Stimulated activated CD8-positive, alpha-beta memory T cell treated with anti-CD3 and anti-CD28 coated beads, Interleukin-7, amount 100 ng/mL, for 4 hours (primary cell): ENCODE measurements at places on chromosomes 11 and 22.

DNA sequence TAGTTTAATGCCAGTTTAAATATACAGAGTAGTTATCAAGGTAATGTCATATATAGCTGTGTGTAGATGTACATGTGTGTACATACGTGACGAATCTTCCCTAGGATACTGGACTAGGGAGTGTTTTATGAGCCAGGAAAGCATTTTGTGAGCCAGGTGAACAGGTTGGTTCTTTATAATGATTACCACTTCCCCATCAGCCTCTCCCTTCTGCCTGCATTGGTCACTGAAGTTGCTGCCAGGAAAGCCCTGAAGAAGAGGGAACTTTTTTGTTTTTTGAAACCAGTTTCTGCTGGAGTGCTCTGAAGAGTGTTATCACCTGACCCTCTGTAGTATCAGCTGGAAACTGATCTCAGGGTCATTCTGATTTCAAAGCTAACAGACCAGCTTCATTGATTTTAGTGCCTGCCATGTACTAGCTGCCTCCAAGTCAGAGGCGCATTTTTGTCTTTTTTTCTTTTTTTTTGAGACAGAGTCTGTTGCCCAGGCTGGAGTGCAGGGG is 14.2 kb upstream of the ST14 start:
- DNase-seq: no peak

- no peak for DNase-seq
These were observed 2.2 kb downstream of the RAB30 start for GRCh38 chr11:83069441-83070043.

GRCh38 chr11:113549611-113550578 is 74.7 kb upstream of the DRD2 start:
- no peak for DNase-seq

GRCh38 chr22:39498368-39498767 is 3.7 kb upstream of the MIEF1 start:
- DNase-seq: no peak

GRCh38 chr11:64400102-64400501 is 41.1 kb downstream of the RPS6KA4 start:
- DNase-seq: no peak

DNA sequence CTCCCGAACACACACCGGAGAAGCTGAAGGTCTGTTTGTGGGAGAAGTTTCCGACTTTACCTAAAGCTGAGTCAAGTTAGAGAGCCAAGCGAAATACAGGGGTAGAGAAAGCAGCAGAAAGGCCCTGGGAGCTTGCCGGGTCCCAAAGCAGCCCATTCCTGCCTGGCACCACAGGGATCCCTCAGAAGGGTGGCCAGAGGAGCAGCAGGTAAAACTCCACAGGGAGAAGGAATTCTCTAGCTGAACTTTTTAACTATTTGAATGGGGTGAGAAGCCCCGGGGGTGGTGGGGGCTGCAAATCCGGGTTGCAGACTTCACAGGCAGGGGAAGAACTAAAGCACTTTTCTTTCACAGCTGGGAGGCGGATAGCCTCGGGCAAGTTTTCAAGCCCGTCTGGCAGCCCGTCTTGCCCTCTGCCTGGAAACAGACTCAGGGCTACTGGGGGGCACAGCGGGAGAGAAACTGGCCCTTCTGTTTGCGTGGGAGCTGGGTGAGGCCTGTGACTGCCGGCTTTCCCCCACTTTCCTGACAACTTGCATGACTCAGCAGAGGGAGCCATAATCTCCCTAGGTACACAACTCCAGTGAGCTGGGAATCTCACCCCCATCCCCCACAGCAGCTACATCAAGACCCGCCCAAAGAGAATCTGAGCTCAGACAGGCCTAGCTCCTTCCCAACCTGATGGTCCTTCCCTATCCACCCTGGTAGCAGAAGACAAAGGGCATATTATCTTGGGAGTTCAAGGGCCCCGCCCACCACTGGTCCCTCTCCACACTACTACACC is 311.0 kb downstream of the SBF2 start:
- no peak for DNase-seq

GRCh38 chr11:1017269-1018005 is 19.1 kb downstream of the MUC6 start:
- no peak for DNase-seq

GRCh38 chr22:49862496-49862776 is 8.8 kb downstream of the ZBED4 start:
- no peak for DNase-seq

GRCh38 chr22:17115945-17116565 is 5.1 kb downstream of the TMEM121B start:
- DNase-seq: no peak

- no peak for DNase-seq
These were observed 294.2 kb downstream of the NELL1 start for GRCh38 chr11:20963596-20963995.

- DNase-seq: no peak
These were observed 18.9 kb downstream of the TPST2 start for GRCh38 chr22:26570864-26571525.

DNA sequence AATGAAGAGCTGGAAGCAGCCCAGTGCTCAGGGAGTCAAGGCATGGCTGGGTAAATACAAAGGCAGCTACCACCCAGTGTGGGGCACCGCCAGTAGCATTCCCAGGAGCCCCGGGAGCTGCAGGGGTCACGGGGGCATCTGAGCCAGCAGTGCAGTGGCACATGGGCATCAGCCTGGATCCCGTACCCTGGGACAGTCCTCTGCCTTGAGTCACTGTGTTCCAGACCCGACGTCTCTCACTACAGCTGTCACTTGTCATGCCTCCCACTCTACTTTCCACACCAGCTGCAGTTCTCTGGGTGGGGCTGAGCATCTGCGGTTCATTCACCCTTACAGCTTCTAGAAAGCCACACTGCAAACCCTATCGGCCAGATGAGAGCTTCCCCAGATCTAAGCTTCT is 29.6 kb downstream of the DHCR7 start:
- no peak for DNase-seq

- DNase-seq: peak; percentile 68
These were observed 45.7 kb downstream of the TXN2 start for GRCh38 chr22:36435516-36436415.

- DNase-seq: no peak
These were observed 96.3 kb upstream of the DRD2 start for GRCh38 chr11:113571531-113571930.

- DNase-seq: no peak
These were observed 47.2 kb upstream of the AKIP1 start for GRCh38 chr11:8863838-8864237.

DNA sequence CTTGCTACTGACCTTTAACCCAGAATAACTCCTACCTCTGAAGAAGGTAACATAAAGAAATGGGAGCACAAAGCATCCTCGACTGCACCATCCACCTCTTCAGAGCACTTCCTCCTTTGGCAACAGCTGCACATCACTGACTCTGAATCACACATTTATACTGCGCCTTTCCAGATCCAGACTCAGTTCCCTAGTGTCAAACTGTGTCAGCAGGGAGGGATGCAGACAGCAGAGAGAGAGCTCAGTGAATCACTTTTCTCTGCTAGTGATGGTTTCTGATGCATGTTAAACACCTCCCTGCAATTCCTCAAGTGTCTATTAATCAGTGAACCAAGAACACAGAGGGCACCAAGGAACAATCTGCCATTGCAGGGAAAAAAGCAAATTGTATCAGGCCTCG is 118.9 kb downstream of the PLEKHA7 start:
- no peak for DNase-seq

GRCh38 chr22:20615021-20615420 is 107.6 kb downstream of the MED15 start:
- no peak for DNase-seq

GRCh38 chr11:112298535-112298934 is 37.9 kb upstream of the PLET1 start:
- DNase-seq: no peak

DNA sequence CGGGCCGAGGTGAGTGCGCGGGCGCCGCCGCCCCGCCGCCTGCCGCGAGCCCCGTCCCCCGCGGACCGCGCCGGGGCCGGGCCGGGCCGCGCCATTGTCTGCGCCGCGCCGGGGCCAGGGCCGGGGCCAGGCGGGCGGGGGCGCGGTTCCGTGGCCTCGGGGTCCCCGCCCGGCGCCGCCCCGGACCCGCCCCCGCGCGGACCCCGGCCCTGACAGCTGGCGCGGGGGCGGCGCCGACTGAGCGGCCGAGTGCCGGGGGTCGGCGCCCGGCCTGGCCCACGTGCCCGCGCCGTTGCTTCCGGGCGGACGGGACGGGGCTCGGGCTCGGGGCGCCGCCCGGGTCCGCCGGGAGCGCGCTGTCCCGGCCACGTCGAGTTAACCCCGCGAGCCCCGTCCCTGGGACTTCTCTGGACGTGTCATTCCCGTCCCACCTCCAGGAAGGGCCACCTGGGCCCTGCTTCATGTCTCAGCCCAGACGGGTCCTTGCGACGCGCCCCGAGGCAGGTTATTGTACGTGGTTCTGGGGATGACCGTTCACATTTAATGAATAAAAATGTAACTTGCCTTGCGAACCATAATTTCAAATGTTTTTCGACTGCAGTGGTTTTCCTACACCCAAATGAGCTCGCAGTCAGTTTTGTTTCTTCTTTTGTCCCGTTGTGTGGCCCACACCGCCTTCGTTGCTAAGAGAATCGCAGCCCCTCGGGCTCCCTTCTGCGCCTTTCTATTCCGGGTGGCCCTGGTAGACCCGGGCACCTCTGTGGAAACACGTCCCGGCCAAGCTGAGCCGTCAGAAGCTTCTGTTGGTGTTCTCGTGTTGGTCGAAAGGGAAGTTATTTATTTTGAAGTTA is 562 bp downstream of the ZBED4 start:
- no peak for DNase-seq

- DNase-seq: no peak
These were observed 739 bp upstream of the C1QTNF5 start for GRCh38 chr11:119341222-119342022.

DNA sequence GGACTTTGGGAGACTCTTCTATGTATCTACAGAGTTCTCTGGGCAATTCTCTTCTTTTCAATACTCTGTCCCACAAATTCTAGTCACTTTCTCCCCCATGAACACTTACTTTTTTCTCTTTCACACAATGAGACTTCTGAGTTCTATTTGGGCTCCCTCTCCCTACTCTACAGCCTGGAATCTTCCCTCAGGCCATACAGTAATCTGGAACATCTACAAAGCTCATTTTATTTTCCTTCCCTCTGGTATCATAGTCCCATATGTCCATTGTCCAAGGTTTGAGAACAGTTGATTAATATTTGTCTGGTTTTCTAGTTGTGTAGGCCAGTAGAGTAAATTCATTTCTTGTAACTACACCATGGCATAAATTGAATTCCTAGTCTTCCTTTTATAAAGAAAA is 544.6 kb upstream of the RAG2 start:
- DNase-seq: no peak

GRCh38 chr22:33022231-33022630 is 36.0 kb downstream of the SYN3 start:
- DNase-seq: no peak

- no peak for DNase-seq
These were observed 1.4 kb upstream of the KREMEN1 start for GRCh38 chr22:29071261-29072045.

DNA sequence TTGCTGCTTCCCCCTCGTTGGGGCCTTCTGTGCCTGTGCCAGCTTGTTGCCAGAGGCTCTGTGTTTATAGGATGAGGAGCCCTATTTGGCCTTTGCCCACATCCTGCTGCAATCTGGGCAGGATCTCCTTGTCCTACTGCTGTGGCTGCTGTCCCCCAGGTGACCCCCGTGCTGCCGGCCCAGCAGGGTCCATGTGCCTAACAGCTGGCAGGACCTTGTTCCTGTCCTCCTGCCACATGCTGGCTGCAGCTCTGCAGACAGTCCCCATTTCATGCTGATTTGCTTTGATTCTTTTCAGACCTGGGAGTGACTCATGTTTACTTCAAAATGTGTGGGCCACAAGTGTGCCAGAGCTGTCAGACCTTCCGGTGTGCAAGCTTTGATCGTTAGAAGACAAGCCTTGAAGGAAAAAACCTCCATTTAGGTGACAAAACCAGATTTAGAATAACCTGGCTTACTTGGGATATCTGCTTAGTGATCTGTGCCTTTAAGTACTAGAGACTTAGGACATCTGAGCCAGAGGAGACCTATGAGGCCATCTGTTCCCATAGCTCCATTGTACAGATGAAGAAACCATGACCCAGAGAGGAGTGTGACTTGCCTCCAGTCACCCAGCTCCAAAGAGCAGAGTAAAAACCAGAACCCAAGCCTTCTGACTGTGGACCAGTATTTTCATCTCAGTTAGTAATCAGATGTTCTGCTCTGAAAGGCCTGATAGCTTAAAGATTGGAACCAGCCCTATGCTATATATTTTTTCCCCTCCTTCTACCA is 11.1 kb downstream of the NAV2 start:
- DNase-seq: peak; percentile 23

DNA sequence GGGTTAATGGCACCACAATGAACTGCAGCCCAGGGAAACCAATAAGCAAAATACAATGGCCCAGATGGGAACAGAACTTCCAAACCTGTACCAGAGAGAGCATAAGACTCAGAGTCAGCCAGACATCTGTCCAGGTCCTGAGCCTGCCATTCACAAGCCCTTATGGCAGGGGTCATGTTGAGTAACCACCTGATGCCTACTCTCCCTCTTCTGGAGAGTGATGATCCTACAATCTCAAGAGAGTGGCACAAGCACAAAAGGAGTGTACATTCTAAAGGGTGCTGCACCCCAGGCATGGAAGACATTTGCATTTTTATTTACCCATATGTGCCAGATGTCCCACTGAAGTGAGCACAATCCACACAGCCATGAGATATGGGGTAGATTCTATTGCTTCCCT is 10.6 kb downstream of the TENM4 start:
- DNase-seq: no peak

DNA sequence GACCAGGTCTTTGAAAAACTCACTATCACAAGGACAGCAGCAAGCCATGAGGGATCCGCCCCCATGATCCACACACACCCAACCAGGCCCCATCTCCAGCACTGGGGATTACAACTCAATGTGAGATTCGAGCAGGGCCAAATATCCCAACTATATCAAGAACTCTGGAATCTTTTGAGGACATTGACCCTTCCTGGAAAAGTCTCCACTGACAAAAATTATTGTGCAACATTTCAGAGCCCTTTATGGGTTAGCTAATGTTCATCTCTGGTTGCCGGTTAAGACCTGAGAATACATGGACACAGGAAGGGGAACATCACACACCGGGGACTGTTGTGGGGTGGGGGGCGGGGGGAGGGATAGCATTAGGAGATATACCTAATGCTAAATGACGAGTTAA is 479.1 kb downstream of the NTM start:
- no peak for DNase-seq

DNA sequence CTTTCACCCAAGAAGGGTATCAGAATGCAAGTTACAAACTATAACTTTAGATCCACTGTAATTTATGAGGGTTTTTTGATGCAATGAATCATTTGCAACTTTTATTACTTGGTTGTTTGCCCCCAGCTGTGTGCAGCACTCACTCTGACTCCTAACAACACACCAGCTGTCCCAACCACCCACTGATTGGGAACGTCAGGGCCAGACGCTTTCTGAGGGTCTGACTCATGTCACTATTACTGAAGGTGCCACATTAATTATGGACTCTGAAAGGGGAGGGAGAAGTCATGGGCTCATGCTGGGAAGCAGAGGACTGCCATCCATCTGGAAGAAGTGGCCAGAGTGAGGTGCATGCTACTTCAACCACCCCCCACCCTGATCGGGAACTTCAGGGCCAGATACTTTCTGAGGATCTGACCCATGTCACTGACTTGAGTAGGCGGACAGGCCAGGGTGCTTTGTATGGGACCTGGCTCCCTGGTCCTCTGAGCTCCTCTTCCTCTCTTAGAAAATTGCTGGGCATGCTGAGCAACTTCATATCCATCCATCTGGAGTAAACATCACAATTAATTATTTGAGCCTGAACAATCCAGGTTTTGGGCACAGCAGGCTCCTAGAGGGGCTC is 44.9 kb upstream of the DRD2 start:
- DNase-seq: no peak

GRCh38 chr22:45251825-45252224 is 11.1 kb upstream of the KIAA0930 start:
- DNase-seq: no peak
